ENCODE measurements at places on chromosomes 1 and 21. TPM values are rescaled to one million over a fixed set of nuclear protein-coding genes. Genes with fewer than 3 reads are reported as not detected.

The ORC1 gene
- 0.44 TPM for total RNA-seq

The SVBP gene
- 11.6 TPM for total RNA-seq

The OLIG2 gene
- not detected for total RNA-seq

The AUNIP gene
- total RNA-seq = 6.6 TPM

The HES2 gene
- total RNA-seq = 0.14 TPM

The FAM72A gene
- 7.3 TPM for total RNA-seq

The CD160 gene
- not detected for total RNA-seq

The AGT gene
- total RNA-seq = 0.14 TPM

The BTBD19 gene
- 23.4 TPM for total RNA-seq

The NPPA gene
- not detected for total RNA-seq

The OR10Z1 gene
- not detected for total RNA-seq

The PTGS2 gene
- 113 TPM for total RNA-seq

The S100A2 gene
- 2.1 TPM for total RNA-seq

The GJA5 gene
- total RNA-seq = not detected
